ENCODE measurements at places on chromosomes 3 and 15.

GRCh38 chr3:149581248-149581647 is 76.6 kb downstream of the WWTR1 start:
- DNase-seq, result no peak

DNA sequence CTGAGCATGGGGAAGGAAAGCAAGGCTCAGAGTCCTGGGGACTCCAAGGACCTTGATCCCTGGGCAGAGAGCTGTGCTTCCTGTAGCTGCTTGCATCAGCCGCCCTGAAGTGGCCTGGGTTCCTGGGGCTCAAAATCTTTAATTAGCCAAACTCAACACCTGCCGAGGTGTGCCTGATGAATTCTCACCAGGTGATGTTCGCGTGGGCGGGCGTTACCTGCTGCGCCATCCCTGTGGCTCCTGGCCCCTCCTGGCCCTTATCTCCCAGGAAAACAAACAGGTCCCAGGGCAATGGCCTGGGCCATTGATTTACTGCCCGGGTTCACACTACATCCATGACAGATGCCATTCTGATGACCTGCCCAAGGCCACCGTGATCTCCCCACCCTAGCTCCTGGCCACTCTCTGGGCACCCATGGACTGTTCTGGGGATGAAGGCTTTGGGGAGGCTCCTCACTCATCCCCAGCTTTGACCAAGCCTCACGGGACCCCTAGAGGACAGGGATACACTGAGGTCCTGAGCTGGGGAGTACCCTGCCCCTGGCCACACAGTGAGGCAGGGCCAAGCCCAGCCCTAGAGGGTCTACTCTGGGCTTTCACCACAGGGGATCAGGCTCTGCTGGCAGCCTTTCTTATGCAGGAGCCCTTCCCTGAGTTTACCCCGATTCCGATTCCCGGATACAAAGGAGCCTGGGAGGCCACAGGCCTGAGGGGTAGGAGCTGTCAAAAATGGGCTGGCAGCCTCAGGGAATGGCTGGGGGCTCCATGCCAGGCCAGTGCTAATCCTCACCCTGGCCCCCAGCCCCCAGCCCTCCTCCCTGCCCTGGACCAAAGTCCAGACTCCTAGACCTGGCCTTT is 5.7 kb downstream of the SLC38A3 start:
- no peak for DNase-seq

- no peak for DNase-seq
Observed at GRCh38 chr15:101368086-101368780, 73.2 kb upstream of the SNRPA1 start.

DNA sequence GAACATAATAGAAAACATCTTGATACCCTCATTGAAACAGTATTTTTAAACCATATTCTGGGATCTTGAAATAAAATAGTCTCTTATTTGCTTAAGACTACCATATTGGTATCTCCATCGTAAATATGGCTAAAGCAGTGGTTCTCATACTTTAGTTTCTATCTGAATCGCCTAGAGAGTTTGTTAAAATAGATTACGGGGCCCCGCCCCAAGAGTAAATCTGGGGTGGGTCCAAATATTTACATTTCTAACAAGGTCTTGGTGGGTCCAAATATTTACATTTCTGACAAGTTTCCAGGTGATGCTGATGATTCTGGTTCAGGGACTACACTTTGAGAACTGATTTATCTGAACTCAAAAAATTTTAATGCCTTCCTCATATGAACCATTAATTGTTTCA is 45.3 kb downstream of the TSC22D2 start:
- no peak for DNase-seq

GRCh38 chr15:81939604-81940440 is 106.0 kb downstream of the MEX3B start:
- peak; percentile 76 for DNase-seq

GRCh38 chr15:86384186-86384585 is 304.5 kb downstream of the AGBL1 start:
- no peak for DNase-seq

DNA sequence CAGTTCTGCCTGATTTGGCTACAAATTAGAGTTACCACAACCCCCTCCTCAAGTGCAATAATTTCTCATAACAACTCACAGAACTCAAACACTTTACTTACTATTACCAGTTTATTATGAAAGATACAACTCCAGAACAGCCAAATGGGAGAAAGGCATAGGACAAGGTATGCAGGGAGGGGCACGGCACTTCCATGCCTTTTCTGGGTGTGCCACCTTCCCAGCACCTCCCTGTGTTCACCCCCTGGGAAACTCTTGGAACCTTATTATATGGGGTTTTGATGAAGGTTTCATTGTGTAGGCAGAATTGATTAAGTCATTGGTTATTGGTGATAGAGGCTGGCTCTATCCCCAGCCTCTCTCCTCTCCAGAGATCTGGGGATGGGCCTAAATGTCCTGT is 66.6 kb upstream of the RAP2B start:
- DNase-seq, result no peak

DNA sequence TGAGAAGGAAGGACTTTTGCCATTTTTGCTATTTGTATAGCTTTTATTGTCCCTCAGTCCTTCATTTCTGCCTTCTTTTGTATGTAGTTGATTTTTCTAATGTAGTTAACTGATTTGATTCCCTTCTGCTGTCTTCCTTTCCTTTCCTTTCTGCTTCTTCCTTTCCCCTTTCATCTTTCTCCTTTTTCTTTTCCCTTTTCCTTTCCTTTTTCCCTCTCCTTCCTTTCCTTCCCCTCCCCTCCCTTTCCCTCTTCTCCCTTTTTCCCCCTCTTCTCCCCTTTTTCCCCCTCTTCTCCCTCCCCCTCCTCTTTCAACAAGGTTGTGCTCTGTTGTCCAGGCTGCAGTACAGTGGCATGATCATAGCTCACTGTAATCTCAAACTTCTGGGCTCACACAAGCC is 59.0 kb downstream of the CHCHD6 start:
- DNase-seq, result no peak
